Thoracic aorta (tissue), 2 donors: ENCODE measurements at places on chromosomes 1 and 21. TPM values are rescaled to one million over a fixed set of nuclear protein-coding genes. Genes with fewer than 3 reads are reported as not detected.

- DNase-seq = no peak
Measured at GRCh38 chr1:56877973-56878372, 23.4 kb downstream of the C8A start.

GRCh38 chr1:37741130-37741529, 23.8 kb downstream of the EPHA10 start:
- no peak for DNase-seq

DNA sequence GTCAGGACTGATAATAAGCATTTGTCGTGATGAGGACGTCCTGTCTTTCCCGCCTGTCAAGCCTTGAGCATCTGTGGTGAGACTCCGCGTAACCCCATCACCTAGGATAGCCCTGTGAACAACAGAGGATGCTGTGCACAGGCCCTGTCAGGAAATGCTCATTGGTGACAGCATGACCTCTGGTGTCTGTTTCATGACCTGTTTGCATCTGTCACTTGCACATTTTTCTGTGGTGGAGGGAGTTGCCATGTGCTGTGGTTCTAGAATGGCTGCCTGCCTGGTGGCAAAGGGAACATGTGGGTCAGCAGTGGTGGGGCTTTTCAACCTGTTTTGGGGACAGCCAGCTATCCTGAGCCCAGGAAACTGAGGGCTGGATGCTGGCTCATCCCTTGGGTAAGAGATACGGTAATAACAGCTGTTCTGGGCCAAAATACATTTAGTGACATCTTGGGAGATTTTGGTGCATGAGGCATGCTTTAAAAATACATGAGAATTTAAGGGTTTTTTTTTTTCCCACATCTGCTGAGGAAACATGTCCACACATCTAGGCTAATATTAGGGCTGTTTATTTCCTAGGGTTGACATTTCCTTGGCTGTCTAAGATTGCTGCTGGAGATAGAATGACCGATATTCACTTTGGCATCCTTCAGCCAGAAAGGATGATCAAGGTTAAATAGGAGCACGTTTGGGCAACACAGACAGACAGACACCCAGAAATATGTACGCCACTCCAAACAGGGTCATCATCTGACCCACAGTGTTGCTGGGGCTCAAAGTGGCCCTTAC, 52.9 kb downstream of the KCNC4 start:
- no peak for DNase-seq

GRCh38 chr21:17537299-17537698, 24.5 kb downstream of the CXADR start:
- no peak for DNase-seq

DNA sequence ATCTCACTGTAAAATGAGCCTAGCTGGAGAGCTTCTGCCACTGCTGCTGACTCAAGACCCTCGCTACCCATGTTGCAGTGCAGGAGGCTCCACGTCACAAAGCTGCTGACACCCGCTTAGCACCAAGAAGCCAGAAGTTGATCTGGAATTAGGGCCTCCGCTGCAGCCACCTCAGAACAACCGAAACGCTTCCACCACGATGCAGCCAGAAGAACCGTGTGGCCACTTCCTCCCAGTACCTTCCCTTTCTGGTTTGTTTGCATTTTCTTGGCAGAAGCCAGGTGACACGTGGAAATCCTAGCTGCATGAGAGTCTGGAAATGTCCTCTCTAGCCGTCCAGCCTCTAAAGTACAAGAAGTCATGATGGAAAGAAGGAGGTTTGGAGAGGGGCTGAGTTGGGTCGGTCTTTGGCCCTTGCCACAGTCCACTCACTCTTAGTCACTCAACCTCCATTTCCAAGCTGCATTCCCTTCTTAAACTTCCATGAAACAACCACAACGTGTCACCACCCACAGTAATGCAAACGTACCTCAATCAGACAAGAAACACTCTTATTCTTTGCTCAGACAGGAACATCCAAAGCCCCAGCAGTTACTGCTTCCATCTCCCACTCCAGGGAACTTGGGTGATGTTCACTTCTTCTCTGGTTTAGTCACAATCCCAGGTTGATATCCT, 10.0 kb upstream of the CDA start:
- DNase-seq = no peak

DNA sequence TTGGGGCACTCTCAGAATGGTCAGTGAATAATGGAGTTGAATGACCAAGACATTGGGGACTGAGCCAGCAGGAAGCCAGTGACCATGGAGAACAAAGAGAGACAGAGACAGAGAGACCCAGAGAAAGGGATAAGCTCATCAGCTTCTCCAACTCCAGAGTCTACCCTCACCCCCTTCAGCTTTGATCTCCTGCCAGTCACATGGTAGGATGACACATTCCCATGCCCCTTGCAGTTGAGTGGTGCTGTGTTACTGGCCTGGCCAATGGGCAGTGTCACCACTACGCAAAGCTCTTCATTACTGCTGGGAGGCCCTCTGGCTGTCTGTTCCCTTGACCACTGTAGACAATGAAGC, 643.5 kb downstream of the AJAP1 start:
- no peak for DNase-seq

- DNase-seq = no peak
Measured at GRCh38 chr1:34884961-34885360, 25.4 kb upstream of the SMIM12 start.

DNA sequence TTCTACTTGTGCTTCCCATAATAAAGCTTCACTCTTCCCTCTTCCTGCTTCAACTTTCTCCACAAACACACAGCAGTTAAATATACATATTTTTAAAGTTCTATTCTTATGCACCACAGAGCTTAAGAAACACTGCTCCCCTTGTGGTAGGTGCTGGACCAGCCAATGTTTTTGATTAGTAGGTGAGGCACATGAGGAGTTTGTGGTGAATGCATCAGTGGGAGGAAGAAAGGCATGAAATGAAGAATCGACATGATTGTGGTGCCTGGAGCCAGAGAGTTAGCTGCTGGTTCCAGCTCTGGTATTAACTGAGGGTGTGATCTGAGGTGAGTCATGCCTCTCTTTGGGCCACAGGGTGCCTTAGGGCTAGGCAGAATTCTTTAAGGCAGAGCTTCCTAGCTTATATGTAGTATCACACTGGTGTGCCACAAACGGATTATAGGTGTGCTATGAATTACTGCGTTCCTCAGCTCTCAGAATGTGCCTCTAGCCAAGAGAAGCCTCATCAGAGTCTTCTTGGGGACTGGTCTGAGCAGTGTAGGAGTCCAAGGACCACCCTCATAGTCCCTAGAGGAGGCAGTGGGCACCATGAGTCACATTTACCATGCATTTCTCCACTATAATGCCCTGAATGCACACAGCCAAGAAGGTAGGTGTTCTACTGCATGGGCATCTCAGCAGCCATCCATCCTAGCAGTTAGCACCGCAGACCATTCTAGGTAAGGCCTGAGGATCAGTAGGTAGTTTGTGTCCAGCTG, 97.4 kb upstream of the SGIP1 start:
- DNase-seq = no peak

The C1orf141 gene
- total RNA-seq = not detected

The KCNJ9 gene
- 0.95 TPM for total RNA-seq

The ATP6V0B gene
- total RNA-seq = 72.3 TPM

The RGSL1 gene
- total RNA-seq = not detected

The GRIK1 gene
- not detected for total RNA-seq
